Activated CD4-positive, alpha-beta T cell treated with anti-CD3 and anti-CD28 coated beads, Interleukin-10, Interleukin-2, amounts not matched to agents 100 ng/mL and 50 ng/mL, durations not matched to agents 16 hours and 8 hours (primary cell): ENCODE measurements at places on chromosomes 13 and 19.

DNA sequence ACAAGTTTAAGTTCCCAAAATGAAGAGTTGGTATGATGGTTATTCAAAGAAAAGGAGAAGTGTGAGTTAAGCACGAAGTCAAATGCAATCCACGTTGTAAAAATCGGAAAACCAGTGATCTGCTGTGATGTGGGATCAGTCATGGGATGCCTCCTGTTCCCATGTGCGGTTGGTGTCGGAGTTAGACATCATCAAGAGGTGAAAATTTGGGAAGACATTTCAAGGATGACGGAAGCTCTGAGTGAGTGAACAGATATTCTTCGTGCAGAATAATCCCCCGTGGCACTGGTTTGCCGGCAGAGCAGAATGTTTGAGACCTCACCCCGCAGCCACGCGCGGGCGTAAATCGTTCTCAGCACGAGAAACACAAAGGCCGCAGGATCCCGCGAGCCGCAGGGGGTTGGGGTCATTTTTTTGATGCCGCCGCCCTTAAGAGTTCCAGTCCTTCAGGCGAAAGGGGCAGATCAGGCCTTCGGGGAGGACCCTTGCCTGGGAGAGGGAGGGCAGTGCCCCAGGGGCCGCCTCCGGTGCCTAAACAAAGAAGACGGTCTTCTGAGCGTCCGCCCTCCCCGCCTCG is 13.7 kb upstream of the SOX1 start:
- no peak for DNase-seq

DNA sequence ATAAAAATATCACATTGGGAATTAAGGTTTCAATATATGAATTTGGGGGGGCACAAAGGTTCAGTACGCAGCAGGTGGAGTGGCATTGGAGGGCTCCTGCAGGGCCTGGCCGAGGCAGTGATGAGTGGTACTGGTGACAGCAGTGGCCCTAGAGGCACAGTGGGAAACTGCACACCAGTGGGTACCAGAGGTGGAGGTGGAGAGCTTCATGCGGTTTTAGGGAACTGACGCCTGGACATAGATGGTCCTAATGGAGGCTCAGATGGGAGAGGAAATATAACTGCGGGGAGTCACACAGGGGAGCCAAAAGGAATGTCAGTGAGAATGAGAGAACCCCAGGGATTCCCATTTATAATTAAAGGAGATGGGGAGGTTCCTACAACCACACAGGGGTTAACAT is 156.2 kb downstream of the COG6 start:
- DNase-seq: no peak

DNA sequence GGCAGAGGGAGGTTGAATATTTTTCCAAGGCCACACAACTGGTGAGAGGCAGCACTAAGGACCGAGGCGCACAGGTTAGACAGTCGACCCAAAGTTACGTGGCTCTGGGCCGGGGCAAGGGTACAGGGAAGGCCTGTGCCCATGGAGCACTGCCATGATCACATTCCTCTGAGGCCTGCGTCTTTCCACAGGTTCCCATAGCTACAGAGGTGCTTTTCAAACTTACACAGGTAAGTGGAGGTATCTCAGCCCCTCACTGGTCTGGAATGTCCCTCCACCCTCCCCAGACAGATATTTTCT is 814 bp downstream of the ZNF211 start:
- no peak for DNase-seq

GRCh38 chr13:39311619-39312018 is 273.4 kb downstream of the NHLRC3 start:
- DNase-seq: no peak
